Activated B cell treated with CpG ODN at 0.5 μM for 24 hours (primary cell): ENCODE measurements at places on chromosomes 1 and 21.

GRCh38 chr1:209102120-209102519 lies 481.4 kb upstream of the CAMK1G start:
- no peaks in the 10 kb centered on the region for H3K36me3 ChIP-seq
- no peak for DNase-seq
- no peaks in the 10 kb centered on the region for H3K27me3 ChIP-seq
- H3K4me1 ChIP-seq, result no peaks in the 10 kb centered on the region

DNA sequence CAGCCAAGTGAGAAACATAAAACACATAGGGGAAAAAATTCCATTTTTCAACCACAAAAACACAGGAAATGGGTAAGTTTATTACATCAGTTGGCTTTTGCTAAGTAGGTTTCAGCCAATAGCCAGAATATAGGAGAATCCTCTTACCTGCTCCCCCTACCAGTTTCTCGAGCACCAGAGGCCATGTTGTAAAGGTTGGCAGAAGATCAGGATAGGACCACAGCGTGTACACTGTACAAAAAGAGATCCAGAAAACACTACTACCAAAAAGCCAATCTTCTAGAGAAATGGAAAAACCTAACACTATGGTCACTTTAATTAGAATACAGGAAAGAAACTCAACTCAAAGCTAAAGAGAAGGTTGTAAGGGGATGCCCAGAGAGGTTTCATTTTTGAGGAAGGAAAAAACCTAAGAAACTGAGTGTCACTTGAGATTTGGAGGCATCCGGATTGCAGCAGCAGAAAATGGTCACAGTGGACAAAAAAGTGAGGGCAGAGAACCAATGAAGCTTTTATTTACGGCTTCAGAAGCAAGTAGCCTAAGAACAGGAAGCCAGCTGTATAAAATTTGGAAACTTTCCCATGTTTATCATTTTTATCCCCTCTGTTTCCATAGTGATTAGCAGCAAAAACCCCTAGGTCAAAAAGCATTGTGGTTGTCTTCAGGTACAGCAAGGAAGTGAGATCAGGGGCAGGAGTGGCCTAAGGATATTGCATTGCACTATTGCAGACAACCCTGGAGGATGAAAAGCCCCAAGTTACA lies 2.9 kb downstream of the EIF2D start:
- H3K27ac ChIP-seq, result peak overlapping the region; percentile 86
- no peaks in the 10 kb centered on the region for H3K27me3 ChIP-seq
- H3K4me1 ChIP-seq, result peaks cover 30% of the 10 kb centered on the region
- H3K4me3 ChIP-seq, result peak overlapping the region; percentile 30

- no peak overlapping the region for H3K4me3 ChIP-seq
- H3K36me3 ChIP-seq, result no peaks in the 10 kb centered on the region
- peaks cover 8% of the 10 kb centered on the region for H3K27me3 ChIP-seq
Measured at GRCh38 chr1:236480758-236481436, 42.9 kb upstream of the LGALS8 start.

DNA sequence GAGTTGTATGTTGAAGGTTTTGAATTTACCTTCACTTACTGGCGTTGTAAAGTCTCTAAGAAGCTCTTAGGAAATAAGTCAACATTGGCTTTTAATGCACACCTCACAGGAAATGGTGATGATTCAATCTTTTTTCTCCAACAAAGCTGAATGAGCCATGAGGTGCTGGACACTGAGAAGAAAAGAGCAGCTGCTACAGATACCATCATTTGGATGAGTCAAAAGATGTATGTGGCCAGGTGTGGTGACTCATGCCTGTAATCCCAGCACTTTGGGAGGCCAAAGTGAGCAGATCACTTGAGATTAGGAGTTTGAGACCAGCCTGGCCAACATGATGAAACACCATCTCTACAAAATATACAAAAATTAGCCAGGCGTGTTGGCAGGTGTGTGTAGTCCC lies 3.3 kb upstream of the IL23R start:
- H3K4me1 ChIP-seq, result no peaks in the 10 kb centered on the region
- H3K4me3 ChIP-seq, result no peak overlapping the region
- no peaks in the 10 kb centered on the region for H3K36me3 ChIP-seq
- no peak for DNase-seq
- H3K27me3 ChIP-seq, result no peaks in the 10 kb centered on the region

DNA sequence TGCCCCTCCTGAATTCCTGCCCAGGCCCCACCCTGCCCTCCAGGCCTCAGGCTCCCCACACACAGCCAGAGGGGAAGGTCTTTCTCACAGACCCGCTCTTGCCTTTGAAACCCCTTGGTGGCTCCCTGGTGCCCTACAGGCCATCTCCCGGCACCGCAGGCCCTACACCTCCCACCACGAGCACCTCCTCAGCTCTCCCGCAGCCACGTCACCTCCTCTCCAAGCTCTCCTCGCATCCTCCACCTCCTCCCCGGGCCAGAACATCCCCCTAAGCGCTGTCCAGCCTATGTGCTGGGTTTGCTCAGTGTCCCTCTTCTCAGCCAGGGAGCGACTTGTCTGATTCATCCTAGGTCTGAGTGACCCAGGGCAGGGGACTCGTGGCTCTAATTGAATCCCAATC lies 66.4 kb downstream of the DMRTB1 start:
- no peak overlapping the region for H3K27ac ChIP-seq
- no peak for DNase-seq
- no peak overlapping the region for H3K4me3 ChIP-seq
- H3K27me3 ChIP-seq, result no peaks in the 10 kb centered on the region

DNA sequence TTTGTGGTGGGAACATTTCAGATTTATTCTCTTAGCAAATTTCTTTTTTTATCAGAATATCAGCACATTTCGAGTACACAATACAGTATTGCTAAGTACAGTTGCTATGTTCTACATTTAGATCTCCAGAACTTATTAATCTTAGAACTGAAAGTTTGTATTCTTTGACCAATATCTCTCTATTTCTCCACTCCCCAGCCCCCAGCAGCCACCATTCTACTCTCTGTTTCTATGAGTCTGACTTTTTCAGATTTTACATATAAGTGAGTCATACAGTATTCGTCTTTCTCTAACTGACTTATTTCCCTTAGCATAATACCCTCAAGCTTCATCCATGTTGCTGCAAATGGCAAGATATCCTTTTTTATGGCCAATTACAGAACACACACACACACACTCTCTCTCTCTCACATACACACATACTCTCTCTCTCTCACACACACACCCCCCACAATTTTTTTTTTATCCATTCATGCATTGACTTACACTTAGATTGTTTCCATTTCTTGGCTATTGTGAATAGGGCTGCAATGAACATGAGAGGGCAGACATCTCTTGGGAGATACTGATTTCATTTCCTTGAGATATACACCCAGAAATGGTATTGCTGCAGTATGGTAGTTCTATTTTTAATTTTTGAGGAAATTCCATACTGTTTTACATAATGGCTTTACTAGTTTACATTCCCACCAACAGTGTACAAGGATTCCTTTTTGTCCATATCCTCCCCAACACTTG lies 15.7 kb downstream of the RPTN start:
- H3K27me3 ChIP-seq, result peaks cover 31% of the 10 kb centered on the region
- no peak for DNase-seq

DNA sequence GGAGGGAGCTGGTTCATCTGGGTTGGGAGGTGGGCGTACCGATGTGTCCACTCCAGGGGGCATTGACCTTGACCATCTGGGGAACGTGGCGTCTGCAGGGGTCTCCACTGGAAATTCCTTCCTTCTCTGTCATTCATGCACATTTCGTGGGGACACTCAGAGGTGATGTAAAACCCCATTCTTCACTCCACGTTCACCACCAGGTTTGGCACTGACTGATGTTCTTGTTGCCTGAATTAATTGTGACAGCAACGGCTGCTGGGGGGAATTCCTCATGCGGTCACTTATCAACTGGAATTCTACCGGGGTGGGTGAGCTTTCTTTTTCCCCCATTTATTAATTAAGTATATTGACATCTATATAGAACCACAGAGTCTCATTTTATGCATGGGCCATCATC lies 18.1 kb upstream of the POFUT2 start:
- DNase-seq, result no peak
- peaks cover 13% of the 10 kb centered on the region for H3K27me3 ChIP-seq
- no peaks in the 10 kb centered on the region for H3K36me3 ChIP-seq
- H3K4me3 ChIP-seq, result no peak overlapping the region
- no peak overlapping the region for H3K27ac ChIP-seq

DNA sequence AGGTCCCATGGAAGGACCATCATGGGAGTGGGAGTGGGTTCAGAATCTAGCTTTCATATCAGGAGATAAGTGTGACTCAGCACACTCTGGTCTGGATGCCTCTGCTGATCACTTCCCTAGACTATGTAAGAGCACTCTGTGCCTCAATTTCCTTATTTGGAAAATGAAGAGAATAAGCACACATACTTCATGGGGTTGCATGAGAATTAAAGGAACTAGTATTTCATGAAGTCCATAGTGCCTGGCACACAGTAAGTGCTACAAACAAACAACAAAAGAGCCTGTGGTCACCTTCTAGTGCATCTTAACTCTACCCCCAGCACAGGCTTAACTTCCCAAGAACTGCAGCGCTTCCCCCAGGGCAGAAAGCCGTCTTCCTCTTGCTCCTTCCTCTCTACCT lies 9.6 kb upstream of the IL20 start:
- H3K27ac ChIP-seq, result no peak overlapping the region
- no peak for DNase-seq
- H3K27me3 ChIP-seq, result peaks cover 6% of the 10 kb centered on the region
- no peaks in the 10 kb centered on the region for H3K36me3 ChIP-seq
- H3K4me1 ChIP-seq, result peaks cover 6% of the 10 kb centered on the region

- DNase-seq, result no peak
- no peaks in the 10 kb centered on the region for H3K27me3 ChIP-seq
- H3K36me3 ChIP-seq, result peaks cover 88% of the 10 kb centered on the region
- H3K27ac ChIP-seq, result no peak overlapping the region
- H3K4me1 ChIP-seq, result no peaks in the 10 kb centered on the region
Measured at GRCh38 chr1:21232044-21232443, 55.3 kb upstream of the EIF4G3 start.

- H3K4me3 ChIP-seq, result no peak overlapping the region
- H3K27me3 ChIP-seq, result peaks cover 8% of the 10 kb centered on the region
- H3K4me1 ChIP-seq, result no peaks in the 10 kb centered on the region
- H3K27ac ChIP-seq, result no peak overlapping the region
Measured at GRCh38 chr1:67850151-67850551, 16.9 kb upstream of the GNG12 start.

- no peak overlapping the region for H3K27ac ChIP-seq
- no peak for DNase-seq
Measured at GRCh38 chr21:27571706-27572105, 604.8 kb upstream of the ADAMTS5 start.

GRCh38 chr1:185369786-185370185 lies 52.7 kb upstream of the IVNS1ABP start:
- H3K4me3 ChIP-seq, result no peak overlapping the region
- no peaks in the 10 kb centered on the region for H3K27me3 ChIP-seq
- no peaks in the 10 kb centered on the region for H3K36me3 ChIP-seq

GRCh38 chr1:58720680-58721079 lies 20.8 kb upstream of the MYSM1 start:
- no peak for DNase-seq
- no peak overlapping the region for H3K27ac ChIP-seq
- H3K4me1 ChIP-seq, result peaks cover 6% of the 10 kb centered on the region
- H3K4me3 ChIP-seq, result no peak overlapping the region
- no peaks in the 10 kb centered on the region for H3K36me3 ChIP-seq

GRCh38 chr1:81799939-81800694 lies 617 bp upstream of the ADGRL2 start:
- DNase-seq, result no peak
- peaks cover 32% of the 10 kb centered on the region for H3K27me3 ChIP-seq
- H3K36me3 ChIP-seq, result no peaks in the 10 kb centered on the region
- H3K4me1 ChIP-seq, result peaks cover 15% of the 10 kb centered on the region
- no peak overlapping the region for H3K27ac ChIP-seq

DNA sequence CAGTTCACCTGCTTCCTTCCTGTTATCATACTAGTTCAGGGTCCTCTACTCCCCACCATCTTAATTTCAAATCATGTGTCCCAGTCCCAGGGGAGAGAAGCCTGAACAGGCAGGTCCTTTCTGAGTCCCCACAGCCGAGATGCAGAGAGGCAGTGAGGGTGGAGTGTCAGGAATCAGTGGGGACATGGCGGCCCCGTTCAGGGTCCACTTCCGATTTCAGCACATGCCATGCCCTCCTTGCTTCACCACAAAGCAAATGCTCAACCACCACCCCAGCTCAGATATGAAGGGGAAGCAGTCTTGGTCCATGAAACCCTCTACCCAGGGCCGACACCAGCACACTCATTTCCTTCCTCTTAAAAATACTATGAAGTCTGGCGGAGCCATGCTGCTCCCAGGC lies 5.2 kb upstream of the SEMA4A start:
- no peaks in the 10 kb centered on the region for H3K36me3 ChIP-seq
- H3K4me1 ChIP-seq, result peaks cover 66% of the 10 kb centered on the region
- H3K4me3 ChIP-seq, result peak overlapping the region; percentile 54
- peaks cover 6% of the 10 kb centered on the region for H3K27me3 ChIP-seq

DNA sequence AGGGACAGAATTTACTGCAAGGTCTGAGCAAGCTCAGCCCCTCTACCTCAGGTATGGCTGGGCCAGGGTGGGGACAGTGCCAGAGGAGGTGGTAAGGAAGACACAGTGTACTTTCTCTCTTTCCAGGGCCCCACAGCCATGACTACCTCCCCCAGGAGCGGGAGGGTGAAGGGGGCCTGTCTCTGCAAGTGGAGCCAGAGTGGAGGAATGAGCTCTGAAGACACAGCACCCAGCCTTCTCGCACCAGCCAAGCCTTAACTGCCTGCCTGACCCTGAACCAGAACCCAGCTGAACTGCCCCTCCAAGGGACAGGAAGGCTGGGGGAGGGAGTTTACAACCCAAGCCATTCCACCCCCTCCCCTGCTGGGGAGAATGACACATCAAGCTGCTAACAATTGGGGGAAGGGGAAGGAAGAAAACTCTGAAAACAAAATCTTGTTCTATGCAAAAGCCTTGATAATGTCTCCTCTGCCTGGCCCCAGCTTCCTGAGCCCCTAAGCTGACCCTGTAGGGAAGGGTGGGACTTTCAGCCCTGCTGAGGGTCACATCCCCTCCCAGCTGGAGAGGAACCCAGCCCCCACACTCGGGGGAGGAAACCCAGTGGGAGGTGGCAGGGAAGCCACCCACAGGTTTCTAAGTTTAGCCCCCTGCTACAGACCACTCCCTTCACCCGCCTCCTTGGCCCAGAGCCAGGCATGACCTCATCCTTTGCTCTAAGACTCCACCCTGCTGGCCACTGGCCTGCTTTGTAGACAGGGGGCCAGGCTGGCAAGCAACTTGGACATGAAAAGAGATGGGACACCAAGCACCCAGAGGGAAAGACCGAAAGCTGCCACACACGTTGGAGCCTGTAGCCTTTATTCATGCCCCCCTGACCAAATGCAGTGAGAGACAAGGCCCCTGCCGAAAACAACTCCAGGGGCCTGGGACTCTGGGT lies 6.4 kb downstream of the RHOC start:
- peak overlapping the region; percentile 83 for H3K27ac ChIP-seq
- peaks cover 3% of the 10 kb centered on the region for H3K36me3 ChIP-seq
- peak; percentile 71 for DNase-seq
- H3K4me3 ChIP-seq, result peak overlapping the region; percentile 32
- H3K27me3 ChIP-seq, result no peaks in the 10 kb centered on the region
